Left ventricle myocardium superior (tissue), 1 donor: ENCODE measurements at places on chromosomes 3 and 15. TPM values are rescaled to one million over a fixed set of nuclear protein-coding genes. Genes with fewer than 3 reads are reported as not detected.

- no peak for DNase-seq
Measured at GRCh38 chr15:69834761-69835160, 263.0 kb downstream of the TLE3 start.

DNA sequence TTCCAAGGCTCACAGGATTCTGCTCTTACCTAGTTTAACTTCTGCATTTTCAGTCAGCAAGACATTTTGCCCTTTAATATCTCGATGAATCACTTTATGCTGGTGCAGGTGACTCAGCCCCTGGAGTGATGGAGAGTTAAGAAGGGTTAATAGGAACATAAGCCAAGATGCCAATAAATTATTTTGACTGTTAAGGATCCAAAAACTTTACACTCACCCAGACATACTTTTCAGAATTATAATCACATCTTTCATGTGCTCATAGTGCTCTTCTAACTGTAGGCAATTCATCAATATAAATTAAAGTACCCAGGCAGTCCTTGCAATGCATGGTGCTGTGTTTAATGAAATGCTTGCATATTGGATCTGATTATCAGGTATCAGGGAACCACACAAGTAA, 164.1 kb upstream of the SLC2A2 start:
- no peak for DNase-seq

- no peak for DNase-seq
Measured at GRCh38 chr3:13711911-13712650, 163.2 kb downstream of the FBLN2 start.

DNA sequence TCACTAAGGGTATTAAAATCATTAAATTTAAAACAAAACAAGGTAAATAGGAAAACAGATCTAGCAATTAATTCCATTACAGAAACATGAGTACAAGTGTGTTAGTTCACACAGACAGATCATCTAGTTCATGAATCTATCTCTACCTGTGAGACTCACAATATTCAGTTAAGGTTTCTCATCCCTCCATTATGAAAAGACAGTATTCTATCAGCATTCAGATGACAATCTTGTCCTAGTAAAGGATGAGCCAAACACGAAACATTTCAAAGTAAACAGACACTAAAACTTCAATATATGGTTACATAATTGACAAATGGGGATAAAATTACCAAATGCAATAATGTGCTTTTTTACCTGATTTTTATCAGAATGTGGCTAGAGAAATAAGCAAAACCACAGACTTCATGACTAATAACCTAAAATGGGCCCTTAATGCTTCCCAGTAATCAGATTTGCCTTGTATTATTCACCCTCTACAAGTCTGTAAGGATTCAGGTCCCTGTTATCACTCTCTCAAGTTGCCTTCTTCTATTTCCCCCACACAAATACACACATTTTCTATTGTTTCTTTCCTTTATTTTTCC, 126.8 kb downstream of the DLG1 start:
- DNase-seq, result no peak

- no peak for DNase-seq
Measured at GRCh38 chr3:44516230-44516629, 38.8 kb upstream of the ZNF445 start.

The AQP9 gene
- 1.9 TPM for total RNA-seq

The MYNN gene
- 13.2 TPM for total RNA-seq

The GOLGA8N gene
- total RNA-seq, result 9.6 TPM

The ZNF710 gene
- 6.1 TPM for total RNA-seq

The SELENOK gene
- 111 TPM for total RNA-seq

The AGTR1 gene
- total RNA-seq, result 2.2 TPM
